Pancreas (tissue), 10 donors: ENCODE measurements at places on chromosomes 6 and 20. TPM values are rescaled to one million over a fixed set of nuclear protein-coding genes. Genes with fewer than 3 reads are reported as not detected.

The FILIP1 gene
- total RNA-seq, result 1.6 TPM

The LTB gene
- 2.7 TPM for total RNA-seq

The GSTA2 gene
- total RNA-seq, result 54.8 TPM

The OXT gene
- not detected for total RNA-seq

The FERMT1 gene
- 1.9 TPM for total RNA-seq

The TBC1D32 gene
- total RNA-seq, result 6.3 TPM

DNA sequence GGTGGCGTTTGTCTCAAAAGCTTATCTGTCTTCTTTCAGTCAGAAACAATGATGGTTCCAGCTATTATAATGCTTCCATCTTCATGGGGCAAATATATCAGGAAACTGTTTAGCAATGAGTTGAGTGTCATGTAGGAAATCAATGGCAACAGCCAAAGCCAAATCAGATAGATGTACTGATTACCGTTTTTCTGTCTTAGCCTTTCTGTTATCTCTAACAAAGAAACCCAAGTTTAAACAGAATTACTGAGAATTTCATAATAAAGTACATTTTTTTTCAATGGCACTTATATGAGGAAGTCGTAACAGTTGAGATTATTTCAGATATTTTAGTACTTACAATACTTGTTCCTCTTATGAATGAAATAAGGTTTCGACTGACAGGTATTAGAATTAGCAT, 1.2 kb downstream of the NOX3 start:
- H3K4me1 ChIP-seq, result no peaks in the 10 kb centered on the region
- no peaks in the 10 kb centered on the region for H3K27me3 ChIP-seq
- no peak overlapping the region for H3K27ac ChIP-seq
- no peak overlapping the region for H3K4me3 ChIP-seq
- DNase-seq, result no peak
- no peaks in the 10 kb centered on the region for H3K36me3 ChIP-seq

GRCh38 chr6:105519954-105520353, 117.1 kb upstream of the PREP start:
- no peak overlapping the region for H3K4me3 ChIP-seq
- no peaks in the 10 kb centered on the region for H3K36me3 ChIP-seq

GRCh38 chr6:33199687-33200218, 712 bp downstream of the RXRB start:
- peak overlapping the region; percentile 98 for H3K27ac ChIP-seq
- no peaks in the 10 kb centered on the region for H3K27me3 ChIP-seq
- H3K4me1 ChIP-seq, result peaks cover 24% of the 10 kb centered on the region
- no peak for DNase-seq

GRCh38 chr6:7819431-7820015, 91.1 kb downstream of the TXNDC5 start:
- no peaks in the 10 kb centered on the region for H3K4me1 ChIP-seq
- H3K4me3 ChIP-seq, result no peak overlapping the region
- H3K27me3 ChIP-seq, result no peaks in the 10 kb centered on the region
- H3K36me3 ChIP-seq, result no peaks in the 10 kb centered on the region

DNA sequence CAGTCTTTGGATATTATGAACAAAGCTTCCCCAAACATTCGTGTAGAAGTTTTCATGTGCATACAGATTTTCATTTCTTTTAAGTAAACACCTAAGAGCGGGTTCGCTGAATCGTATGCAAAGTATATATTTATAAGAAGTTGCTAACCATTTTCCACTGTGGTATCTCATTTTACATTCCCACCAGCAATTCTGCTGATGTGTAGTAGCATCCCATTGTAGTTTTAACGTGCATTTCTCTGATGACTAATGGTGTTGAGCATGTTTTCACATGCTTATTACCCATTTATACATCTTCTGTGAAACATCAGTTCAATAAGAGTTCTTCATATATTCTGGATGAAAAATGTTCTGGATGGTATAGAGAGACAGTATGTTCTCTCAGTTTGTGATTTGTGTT, 97.4 kb downstream of the IYD start:
- H3K27me3 ChIP-seq, result no peaks in the 10 kb centered on the region
- H3K4me3 ChIP-seq, result no peak overlapping the region

DNA sequence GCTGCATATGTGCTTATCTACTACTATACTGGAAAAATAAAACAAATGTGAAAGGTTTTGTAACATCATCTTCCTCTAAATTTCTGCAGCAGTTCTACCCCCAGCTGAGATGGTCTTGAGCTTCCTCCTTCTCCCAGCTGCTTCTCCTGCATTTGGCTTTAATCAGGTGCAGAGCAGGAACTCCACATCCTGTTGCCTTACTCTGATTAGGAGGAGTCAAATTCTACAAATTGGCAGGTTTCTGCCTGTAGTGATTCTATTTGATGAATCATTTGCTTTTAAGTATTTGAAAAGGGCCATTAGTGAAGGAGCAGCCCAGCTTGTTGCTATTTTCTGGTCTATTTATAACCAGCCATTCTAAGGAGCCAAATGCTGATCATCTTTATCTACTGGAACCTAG, 224.5 kb downstream of the GMDS start:
- no peaks in the 10 kb centered on the region for H3K36me3 ChIP-seq
- no peaks in the 10 kb centered on the region for H3K27me3 ChIP-seq
- DNase-seq, result no peak
- H3K27ac ChIP-seq, result no peak overlapping the region

- H3K4me3 ChIP-seq, result no peak overlapping the region
- H3K27me3 ChIP-seq, result no peaks in the 10 kb centered on the region
- H3K36me3 ChIP-seq, result no peaks in the 10 kb centered on the region
- no peak overlapping the region for H3K27ac ChIP-seq
- DNase-seq, result no peak
Observed at GRCh38 chr6:44367681-44368080, 19.8 kb upstream of the CDC5L start.

DNA sequence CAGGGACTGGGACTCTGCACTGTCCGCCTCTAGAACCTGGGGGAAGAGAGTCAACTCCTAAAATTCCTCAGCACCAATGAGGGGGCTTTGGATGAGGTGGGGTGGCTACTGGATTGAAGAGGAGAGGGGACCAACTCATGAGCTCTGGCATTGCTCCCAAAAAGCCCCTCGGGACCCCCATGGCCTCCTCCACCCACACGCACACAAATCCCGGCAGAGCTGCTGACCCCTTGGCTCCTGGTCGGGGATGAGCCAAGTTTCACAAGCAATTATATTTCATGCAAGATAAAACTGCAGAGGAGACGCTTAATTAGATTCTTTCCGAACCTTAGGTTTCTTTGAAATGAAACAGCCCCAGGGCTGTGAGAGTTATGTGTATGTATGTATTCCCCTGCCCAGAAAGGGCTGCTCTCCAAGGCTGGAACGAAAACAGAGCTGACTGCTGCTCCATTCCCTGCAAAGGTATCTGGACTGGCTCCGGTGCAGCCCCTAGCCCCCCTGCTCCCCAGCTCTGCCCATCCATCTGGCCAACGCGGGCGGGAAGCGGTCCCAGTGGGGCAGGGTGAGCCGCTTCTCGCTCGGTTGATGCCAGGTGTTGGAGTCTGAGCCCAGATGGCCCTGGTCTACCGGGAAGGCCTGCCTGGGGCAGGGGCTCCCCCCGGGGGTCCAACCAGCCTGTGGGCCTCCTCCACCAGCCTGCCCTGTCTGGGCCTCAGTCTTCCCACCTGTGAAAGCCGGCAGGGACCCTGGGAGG, 46.8 kb upstream of the STX16 start:
- no peaks in the 10 kb centered on the region for H3K4me1 ChIP-seq
- H3K36me3 ChIP-seq, result no peaks in the 10 kb centered on the region
- H3K4me3 ChIP-seq, result no peak overlapping the region
- no peak for DNase-seq
- H3K27ac ChIP-seq, result no peak overlapping the region
- no peaks in the 10 kb centered on the region for H3K27me3 ChIP-seq

- H3K27me3 ChIP-seq, result no peaks in the 10 kb centered on the region
- H3K27ac ChIP-seq, result peak overlapping the region; percentile 30
- H3K4me1 ChIP-seq, result peaks cover 9% of the 10 kb centered on the region
- H3K36me3 ChIP-seq, result peaks cover 37% of the 10 kb centered on the region
- no peak overlapping the region for H3K4me3 ChIP-seq
- DNase-seq, result peak; percentile 22
Observed at GRCh38 chr6:73515204-73515655, 5.6 kb downstream of the EEF1A1 start.

GRCh38 chr6:111200350-111201243, 113.3 kb downstream of the SLC16A10 start:
- peaks cover 10% of the 10 kb centered on the region for H3K4me1 ChIP-seq
- DNase-seq, result no peak
- no peaks in the 10 kb centered on the region for H3K36me3 ChIP-seq
- no peak overlapping the region for H3K27ac ChIP-seq

GRCh38 chr6:44002067-44002592, 125.1 kb downstream of the MRPL14 start:
- no peaks in the 10 kb centered on the region for H3K36me3 ChIP-seq
- H3K4me1 ChIP-seq, result peaks cover 3% of the 10 kb centered on the region
- H3K27me3 ChIP-seq, result no peaks in the 10 kb centered on the region
- H3K4me3 ChIP-seq, result no peak overlapping the region
- peak; percentile 81 for DNase-seq

GRCh38 chr6:18016133-18016532, 28.7 kb upstream of the KIF13A start:
- H3K4me1 ChIP-seq, result no peaks in the 10 kb centered on the region
- H3K27ac ChIP-seq, result no peak overlapping the region
- no peak for DNase-seq

DNA sequence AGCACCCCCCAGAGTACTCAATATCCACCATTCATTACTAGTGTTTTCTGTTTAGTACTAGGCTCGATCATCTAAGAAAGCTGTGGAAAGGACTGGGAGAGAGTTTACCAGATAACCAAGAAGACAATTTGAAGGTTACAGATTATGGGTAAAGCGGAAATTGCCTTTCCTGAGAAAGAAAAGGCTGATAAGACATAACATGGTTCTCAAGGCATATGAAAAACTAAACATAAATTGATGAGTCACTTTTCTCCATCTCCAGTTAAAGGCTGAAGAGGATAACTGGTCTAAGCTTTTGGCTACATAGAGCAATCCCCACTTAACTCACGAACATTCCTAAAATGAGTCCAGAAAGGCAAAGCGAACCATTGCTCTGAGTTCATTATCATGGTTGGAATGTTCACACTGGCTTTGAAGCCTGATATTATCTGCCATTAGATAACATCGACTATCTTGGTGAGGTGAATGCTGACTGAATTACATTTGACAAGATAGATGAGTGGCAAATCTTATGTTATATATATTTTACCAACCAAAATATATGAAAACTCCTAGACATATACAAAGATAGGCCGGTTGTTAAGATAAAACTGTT, 65.8 kb downstream of the BTBD9 start:
- no peaks in the 10 kb centered on the region for H3K27me3 ChIP-seq
- H3K4me1 ChIP-seq, result no peaks in the 10 kb centered on the region
- no peak for DNase-seq
